ENCODE measurements at places on chromosomes 12 and 14.

- DNase-seq: no peak
Measured at GRCh38 chr12:4320497-4320852, 538 bp upstream of the TIGAR start.

DNA sequence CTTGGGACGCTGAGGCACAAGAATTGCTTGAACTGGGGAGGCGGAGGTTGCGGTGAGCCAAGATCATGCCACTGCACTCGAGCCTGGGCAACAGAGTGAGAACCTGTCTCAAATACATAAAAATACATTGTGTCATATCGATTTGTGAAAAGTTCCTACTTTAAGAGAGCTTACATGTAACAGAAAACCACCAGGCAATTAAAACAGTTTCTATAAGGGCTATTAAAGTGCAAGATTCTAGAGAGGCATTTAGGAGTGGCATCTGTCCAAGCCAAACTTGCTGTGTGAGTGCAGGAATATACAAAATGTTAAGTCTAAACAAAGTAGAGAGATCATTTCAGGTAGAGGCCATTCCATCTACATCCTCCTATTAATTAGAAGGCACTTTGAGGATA, 1.7 kb upstream of the NEK9 start:
- DNase-seq: no peak

DNA sequence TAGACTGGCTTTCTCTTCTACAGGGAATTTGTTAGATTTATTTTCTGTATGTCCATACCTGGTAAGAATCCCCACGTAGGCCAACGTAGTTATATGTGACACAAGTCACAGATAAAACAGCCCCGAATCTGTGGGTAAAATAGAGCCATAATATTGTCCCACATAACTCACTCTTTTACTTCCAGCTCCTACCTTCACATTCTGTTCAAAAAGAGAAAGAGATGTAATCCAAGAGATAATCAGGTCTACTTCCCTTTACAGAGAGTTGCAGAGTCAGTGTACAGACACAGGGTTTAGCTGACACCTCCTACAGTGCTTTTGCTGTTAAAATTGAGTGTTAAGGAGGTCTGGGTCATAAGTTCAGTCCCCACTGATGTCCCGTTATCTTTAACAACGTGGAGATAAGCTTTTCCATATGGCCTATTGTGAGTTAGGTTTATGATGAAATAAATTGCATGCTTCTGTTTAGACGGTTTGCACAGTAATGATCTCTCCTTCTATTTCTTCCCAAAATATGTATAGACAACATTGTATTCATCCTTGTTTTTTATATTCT, 446.5 kb downstream of the ADAMTS20 start:
- no peak for DNase-seq

- no peak for DNase-seq
Measured at GRCh38 chr14:93186956-93187355, 1.8 kb downstream of the LYSET start.

Data from stimulated activated CD8-positive, alpha-beta memory T cell treated with anti-CD3 and anti-CD28 coated beads, Interleukin-7, amount 100 ng/mL, for 1 hour (primary cell).